ENCODE measurements at places on chromosomes 7 and 10.
A peak's percentile ranks its signal among the peaks of the same experiment; 100 is the strongest.

DNA sequence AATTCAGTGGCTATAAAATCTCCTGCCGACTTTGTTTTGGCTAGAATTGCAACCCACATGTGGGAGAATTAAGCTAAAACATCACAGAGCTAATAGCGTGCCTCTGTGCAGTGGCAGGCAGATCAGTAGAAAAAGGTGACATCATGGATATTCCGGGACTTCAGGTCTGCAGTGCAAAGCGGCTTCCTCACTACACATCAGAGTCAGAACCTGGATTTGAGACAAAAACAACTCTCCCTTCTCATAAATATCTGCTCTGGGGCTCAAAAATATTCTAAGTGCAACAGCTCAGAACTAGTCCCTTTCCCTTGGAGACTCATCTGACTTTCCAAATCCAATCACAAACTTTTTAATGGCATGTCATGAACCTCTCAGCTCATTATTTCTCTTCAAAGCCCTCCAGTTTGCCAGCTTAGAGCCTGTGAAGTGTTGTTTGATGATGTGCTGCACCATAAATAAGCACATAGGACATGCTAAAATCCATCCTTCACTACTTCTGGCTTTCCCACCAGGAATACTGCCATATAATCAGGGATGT is 337.1 kb downstream of the RNLS start:
- no peak for DNase-seq

GRCh38 chr7:126535176-126535575 is 717.6 kb downstream of the GRM8 start:
- DNase-seq: no peak

DNA sequence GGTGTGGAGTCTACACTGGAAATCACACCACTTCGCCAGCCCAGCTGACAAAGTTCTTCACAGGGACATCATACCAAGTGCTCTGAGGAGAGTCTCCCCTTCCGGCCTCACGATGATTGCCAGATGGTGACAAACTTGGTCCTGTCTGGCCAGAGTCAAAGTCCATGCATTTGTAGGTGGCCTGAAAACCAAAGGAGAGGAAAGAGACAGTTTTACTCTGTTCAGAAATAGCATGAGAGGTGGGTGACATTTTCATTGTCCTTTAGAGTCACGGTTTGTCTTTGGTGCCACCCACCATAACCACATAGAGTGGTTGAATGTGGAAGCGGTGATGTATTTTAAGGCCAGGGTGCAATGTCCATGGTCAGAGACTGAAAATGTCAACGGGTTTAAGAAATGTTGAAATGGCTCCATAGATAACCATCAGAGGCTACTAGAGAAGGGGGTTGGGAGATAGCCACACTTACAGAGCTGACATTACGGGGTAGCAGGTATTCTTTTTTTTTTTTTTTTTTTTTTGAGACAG is 33.0 kb downstream of the BTBD16 start:
- DNase-seq: no peak

- DNase-seq: no peak
Observed at GRCh38 chr10:93280699-93281366, 201.3 kb downstream of the MYOF start.

GRCh38 chr10:29735628-29736365 is 101.0 kb upstream of the SVIL start:
- peak; percentile 83 for DNase-seq

DNA sequence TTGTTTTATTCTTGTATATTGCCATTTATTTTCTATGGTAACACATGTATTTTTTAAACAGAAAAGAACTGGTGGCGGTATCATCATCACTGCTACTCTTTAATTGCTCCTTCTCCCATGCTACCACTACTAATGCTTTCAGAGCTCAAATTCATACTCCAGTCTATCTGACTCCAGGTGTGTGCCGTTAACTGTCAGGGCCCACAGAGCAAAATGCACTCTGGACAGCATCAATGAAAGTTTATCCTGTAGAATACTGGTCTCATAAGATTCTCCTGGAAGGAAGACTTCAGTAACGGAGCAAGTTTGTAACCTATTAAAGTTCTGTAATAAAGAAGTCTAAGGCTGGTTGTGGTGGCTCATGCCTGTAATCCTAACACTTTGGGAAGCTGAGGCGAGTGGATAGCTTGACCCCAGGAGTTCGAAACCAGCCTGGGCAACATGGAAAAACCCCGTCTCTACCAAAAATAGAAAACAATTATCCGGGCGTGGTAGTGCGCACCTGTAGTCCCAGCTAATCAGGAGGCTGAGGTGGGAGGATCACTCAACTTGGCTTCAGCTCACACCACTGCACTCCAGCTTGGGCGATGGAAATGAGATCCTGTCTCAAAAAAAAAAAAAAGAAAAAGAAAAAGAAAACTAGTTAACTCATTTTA is 18.4 kb downstream of the ZNRF2 start:
- DNase-seq: no peak

DNA sequence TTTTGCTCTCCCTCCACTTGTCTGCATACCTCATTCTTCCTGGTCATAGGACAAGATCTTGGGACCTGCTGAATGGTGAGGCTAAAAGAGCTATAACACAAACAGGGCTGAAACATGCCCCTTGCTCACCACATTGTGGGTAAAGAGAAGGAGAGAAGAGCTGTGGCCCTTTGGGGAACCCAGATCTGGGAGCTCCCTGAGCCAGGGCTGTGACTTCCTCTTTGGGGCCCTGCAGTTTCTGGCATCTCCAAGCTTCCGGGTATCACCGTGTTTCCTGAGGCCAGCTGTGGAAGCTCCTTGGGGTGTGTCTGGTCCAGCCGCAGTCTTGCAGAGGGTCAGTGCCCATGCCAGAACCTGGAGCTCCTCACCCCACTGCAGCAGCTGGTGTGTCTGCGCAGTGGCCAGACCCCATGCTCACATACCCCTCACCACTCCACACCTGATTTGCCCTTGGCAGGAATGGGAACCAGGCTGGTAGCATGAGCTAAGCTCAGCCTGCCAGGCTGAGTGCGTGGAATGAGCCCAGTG is 34.0 kb downstream of the DKK1 start:
- DNase-seq: no peak

- no peak for DNase-seq
Observed at GRCh38 chr10:77967611-77968022, 41.1 kb upstream of the DLG5 start.

- DNase-seq: no peak
Observed at GRCh38 chr10:65570143-65571010, 1355.5 kb upstream of the LRRTM3 start.
